ENCODE measurements at places on chromosomes 11 and 22. TPM values are rescaled to one million over a fixed set of nuclear protein-coding genes. Genes with fewer than 3 reads are reported as not detected.
A peak's percentile ranks its signal among the peaks of the same experiment; 100 is the strongest.

- no peak for DNase-seq
Observed at GRCh38 chr11:76806608-76807205, 23.6 kb downstream of the TSKU start.

DNA sequence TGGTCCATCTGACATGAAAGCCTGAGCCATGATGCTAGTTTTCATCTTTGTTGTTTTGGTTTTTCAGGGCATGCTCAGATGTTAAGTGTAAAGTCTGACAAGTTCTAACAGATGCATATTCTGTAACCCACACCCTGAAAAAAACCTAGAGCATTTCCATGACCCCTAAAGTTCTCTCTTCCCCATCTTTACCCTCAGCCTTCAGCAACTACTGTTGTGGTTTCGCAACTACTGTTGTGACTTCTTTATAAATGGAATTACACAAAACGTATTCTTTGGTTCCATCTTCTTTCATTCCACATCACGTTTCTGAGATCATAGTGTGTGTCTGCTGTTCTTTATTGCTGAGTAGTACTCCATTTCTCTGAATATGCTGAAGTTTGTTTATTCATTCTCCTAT, 65.1 kb upstream of the LDLRAD3 start:
- DNase-seq, result no peak

DNA sequence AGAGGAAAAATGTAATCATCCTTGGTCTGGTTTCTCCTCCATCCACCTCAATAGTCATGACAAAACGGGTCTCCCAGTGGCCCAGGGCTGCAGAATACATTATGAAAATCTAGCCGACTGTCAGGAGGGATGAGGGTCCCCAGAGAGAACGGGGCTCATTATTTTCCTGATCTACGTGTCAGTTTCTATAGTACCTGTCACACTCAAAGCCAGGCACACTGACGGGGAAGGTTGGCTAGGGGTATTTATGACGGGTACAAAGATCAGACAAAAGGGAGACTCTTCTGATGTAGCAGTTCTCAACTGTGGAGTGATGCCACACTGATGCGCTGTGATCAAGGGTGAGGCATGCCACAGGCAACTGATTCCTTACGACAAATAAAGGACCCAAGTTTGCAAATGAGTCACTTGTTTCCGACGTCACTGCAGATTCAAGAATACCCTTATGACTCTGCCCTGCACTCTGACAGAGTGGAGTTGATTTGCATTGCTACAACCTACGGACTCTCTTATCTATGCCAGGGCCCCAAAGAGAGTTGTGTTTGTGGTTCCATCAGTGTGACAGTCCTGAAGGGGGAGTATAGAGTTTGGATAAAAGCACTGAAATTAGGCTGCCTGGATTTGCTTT, 188.2 kb upstream of the TBCEL start:
- peak; percentile 52 for DNase-seq

GRCh38 chr22:37560608-37561211, 430 bp downstream of the CDC42EP1 start:
- no peak for DNase-seq

GRCh38 chr22:46128606-46129005, 21.7 kb upstream of the PPARA start:
- DNase-seq, result no peak

- peak; percentile 100 for DNase-seq
Observed at GRCh38 chr22:27668828-27669797, 132.4 kb downstream of the MN1 start.

KMT2A gene
- 20.3 TPM for total RNA-seq

- DNase-seq, result no peak
Observed at GRCh38 chr22:49614966-49615965, 212.4 kb downstream of the BRD1 start.

PATE2 gene
- not detected for total RNA-seq

DNA sequence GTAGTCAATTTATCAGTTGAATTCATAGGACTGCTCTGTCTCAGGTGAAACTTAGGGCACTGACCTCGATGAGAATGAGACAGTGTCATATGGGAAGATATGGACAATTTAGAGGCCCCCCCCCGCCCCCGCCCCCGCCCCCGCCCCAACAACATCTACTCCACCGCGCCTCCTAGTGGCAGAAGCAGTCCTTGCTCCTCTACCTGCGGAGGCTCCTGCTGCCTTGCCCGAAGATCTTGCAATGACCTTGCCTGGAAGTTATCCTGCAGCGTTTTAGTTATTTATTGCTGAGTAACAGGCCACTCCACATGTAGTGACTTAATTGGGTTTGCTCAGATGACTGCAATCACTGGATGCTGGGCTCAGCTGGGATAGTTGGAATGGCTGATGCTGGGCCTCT, 15.2 kb downstream of the SERPINH1 start:
- DNase-seq, result peak; percentile 18
